ENCODE measurements at places on chromosomes 11 and 22.

DNA sequence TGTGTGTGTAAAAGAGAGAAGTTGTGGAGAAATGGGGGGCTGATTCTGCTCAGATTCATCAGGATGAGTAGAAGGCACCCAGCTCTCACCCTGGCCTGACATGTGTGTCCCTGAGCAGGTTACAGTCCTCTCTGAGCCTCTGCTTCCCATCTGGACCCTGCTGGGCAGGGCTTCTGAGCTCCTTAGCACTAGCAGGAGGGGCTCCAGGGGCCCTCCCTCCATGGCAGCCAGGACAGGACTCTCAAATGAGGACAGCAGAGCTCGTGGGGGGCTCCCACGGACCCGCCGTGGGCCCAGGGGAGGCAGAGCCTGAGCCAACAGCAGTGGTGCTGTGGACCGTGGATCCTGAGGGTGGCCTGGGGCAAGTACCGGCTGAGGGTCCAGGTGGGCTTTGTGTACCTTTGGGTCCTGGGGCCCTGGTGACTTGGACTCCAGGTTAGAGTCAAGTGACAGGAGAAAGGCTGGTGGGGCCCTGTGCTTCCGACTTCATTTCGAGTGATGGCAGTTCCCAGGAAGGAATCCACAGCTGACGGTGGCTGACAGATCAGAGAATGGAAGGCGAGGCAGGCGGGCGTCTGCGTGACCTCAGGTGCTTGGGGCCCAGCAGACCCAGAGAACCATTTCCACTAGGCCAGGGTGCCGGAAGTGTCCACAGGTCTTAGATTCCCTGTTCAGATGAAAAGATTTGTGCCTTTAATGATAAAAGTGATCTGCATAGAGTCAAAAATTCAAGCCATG is 21.9 kb downstream of the NEAT1 start:
- DNase-seq = no peak

- DNase-seq = no peak
Measured at GRCh38 chr11:102914238-102915043, 39.7 kb upstream of the MMP12 start.

- no peak for DNase-seq
Measured at GRCh38 chr11:114172055-114172861, 112.7 kb downstream of the ZBTB16 start.

DNA sequence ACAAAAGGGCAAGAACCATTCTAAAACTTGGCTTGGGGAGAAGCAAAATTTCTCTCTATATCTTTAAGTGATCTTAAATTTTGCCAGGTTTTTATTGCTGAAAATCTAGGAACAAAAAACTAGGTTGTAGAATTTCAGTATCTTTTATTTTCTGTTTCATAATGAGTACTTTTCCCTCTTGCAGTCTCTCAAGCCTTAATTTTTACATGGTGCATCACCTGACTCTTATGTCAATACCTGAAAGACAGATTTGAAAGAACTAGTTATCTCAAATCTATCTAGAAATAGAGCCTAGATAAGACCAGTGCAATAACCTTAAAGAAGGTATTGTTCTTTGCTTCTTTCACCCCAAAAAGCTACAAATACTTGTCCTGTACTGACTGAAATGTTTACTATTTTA is 122.1 kb downstream of the TRIM44 start:
- DNase-seq = no peak

DNA sequence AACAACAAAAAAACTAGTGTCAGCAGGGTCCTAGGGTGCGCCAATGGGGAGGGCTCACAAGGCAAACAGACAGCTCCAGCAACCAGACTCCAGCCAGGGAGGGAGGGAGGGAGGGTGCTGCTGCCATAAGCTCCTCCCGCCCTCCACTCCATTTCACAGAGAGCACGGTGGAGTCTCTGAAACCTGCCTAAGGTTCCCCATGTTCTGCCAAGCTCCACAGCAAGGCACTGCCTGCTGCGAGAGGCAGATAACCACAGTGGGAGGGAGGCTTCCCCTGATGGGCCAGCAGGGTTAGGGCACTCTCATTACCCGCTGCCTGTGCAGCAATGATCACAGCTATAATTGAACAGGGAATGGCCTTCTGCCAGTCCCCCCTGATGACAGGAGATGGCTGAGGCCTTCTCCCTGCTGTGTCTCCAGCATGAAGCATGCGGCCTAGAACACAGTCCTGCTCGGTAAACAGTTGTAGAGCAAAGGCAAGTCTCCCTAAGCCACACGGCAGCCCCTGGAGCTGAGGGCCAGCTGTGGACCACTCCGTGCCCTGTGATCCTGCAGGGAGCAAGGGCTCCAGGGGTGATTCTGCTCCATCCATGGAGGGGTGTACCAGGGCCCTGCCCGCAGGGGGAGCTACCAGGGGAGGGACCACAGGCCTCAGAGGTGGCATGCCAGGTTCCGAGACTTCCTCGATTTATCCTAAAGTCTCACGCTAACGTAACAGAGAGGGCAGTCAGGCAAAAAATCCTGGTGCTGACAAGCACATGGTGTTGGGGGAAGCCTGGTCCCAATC is 42.9 kb downstream of the PC start:
- DNase-seq = no peak

GRCh38 chr11:91978747-91979146 is 245.9 kb upstream of the FAT3 start:
- no peak for DNase-seq

DNA sequence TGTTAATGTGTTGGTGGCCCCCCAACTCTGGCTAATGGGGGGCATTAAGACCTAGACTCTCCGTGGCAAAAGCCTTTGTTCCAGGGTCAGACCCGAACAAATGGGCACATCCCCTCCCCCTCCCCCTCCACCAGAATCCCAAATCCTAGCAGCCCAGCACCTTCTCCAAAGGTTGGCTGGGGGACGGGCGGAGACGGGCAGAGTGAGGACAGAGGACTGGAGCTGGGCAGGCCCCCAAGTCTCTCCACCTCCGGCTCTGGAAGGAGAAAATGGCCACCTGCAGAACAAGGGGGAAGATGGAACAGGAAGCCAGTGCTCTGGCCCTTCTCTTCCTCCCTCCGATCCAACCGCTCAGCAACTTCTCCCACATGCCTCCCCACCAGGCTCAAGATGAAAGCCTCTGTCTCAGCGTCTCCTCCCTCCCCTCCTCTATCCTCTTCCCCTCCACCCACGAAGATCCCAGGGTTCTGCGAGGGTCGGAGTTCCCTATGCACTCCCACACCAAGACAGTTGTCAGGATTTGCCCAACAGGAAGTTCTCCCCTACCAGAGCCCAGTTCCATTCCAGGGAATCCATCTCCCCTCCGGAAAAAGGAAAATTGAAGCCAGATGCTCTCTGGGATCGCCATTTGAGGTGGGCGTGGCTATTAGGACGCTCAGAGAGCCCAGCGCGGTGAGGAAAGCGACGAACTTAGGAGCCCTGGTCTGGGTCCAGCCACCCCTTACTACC is 20.1 kb downstream of the ADA2 start:
- DNase-seq = peak; percentile 89

- no peak for DNase-seq
Measured at GRCh38 chr11:74015919-74016684, 7.2 kb upstream of the UCP3 start.

DNA sequence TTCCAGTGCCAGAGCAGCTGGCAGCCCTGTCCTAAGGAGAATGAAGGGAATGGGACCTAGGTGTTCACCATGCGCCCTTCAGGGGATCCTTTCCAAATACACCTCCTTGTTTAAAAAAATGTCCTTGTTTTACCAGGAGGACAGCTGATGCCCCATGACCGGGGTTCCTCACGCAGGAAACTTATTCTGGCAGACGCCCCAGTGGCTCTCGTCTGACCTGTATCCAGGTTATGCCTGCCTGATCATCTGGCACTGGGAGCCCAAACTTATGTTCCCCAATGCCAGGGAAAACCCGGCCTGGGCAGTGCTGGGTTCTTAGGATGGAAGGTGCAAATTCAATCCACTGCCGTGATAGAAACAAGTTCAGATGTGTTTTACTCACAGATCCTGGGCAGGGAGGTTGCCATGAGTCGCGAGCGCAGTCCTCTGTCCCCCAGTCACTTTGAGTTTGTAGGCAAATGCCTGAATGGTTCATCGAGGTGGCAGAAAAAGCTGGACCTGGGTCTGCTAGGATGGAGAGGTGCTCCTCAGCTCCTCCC is 31.5 kb downstream of the MOV10L1 start:
- DNase-seq = no peak

GRCh38 chr11:84524422-84525051 is 1102.6 kb downstream of the DLG2 start:
- no peak for DNase-seq

GRCh38 chr11:47317064-47317828 is 35.3 kb downstream of the MYBPC3 start:
- DNase-seq = no peak

- no peak for DNase-seq
Measured at GRCh38 chr22:36183446-36183845, 18.2 kb downstream of the APOL4 start.

DNA sequence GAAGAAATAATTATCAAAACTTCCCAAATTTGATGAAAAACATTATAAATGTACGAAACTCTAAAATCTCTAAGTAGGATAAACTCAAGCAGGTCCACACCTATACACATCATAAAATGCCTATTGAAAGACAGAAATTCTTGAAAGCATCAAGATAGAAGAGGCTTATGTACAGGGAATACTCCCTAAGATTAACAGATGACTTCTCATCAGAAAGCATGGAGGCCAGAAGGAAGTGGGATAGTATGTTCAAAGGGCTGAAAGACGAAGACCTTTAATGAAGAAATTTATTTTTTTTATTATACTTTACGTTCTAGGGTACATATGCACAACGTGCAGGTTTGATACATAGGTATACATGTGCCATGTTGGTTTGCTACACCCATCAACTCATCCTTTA is 45.3 kb upstream of the KCNA4 start:
- DNase-seq = no peak

DNA sequence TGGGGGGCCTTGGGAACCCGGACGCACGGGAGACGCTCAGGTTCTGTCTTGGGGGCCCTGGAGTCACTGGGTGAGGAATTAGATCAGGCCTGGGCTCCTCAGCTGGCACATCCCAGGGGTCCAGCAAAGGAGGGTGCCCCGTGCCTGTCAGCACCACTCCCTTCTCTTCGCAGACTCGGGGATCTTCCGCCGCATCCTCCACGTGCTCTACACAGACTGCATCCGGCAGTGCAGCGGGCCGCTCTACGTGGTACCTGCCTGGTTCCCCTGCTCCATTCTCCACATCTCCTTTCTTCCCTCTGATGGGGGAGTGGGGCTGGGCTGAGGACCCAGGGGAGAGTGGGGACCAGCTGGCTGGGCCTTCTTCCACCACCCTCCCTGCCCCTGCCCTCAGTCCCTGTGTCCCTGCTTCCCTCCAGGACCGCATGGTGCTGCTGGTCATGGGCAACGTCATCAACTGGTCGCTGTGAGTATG is 6.7 kb upstream of the TAGLN start:
- DNase-seq = no peak

DNA sequence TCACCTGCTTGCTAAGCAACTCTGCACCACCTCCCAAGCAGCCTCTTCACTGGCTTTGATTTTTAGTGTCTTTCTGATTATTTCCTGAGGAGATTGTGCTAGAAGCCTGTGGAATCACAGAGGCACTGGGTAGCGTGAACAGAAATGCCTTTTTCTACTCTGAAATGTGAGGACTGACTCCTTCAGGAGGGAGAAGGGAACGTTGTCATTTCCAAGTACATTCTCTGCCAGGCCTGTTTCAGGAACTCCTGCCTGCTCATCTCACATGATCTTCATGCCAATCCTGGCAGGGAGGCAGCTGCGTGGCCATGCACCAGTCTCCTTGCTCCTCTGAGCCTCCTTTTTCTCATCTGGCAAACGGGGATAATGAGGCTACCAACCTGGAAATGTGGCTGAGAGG is 49.8 kb upstream of the PRDM11 start:
- DNase-seq = no peak

- peak; percentile 96 for DNase-seq
Measured at GRCh38 chr11:112961146-112961668, at the start of gene NCAM1. NCAM1 (plus strand) TSS chr11:112961420.

DNA sequence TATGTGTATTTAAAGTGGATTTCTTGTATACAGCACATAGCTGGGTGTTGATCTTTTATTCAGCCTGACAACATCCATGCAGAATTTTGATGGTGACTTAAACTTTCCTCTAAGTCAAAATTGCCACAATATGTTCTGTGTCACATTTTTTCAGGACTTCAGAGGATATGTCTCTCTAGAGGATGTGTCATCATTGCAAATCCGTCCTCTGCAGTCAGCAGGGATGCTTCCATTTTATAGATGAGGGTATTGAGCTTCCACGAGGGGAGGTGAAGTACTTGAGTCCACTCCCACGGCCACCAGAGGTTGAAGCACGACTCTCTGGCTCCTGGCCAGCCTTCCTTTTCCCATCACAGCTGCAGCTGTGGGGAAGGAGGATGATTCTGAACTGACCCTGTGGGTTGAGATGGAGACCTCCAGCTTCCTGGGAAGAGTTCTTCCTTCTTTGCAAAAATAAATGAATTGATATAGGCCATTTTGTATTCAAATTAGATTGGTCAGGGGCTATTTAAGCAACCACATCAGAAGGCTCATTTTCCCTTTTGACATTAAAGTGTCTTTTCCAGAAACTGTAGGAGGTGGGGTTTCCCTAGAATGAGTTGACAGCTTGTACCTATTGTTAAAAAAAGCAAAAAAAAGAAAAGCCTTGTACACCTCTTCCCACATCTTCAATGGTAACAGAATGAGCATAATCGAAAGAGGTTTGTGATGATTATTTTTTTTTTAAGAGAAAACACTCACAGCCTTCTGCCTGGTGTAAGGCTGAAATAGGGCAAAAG is 55.2 kb upstream of the MYEOV start:
- no peak for DNase-seq

DNA sequence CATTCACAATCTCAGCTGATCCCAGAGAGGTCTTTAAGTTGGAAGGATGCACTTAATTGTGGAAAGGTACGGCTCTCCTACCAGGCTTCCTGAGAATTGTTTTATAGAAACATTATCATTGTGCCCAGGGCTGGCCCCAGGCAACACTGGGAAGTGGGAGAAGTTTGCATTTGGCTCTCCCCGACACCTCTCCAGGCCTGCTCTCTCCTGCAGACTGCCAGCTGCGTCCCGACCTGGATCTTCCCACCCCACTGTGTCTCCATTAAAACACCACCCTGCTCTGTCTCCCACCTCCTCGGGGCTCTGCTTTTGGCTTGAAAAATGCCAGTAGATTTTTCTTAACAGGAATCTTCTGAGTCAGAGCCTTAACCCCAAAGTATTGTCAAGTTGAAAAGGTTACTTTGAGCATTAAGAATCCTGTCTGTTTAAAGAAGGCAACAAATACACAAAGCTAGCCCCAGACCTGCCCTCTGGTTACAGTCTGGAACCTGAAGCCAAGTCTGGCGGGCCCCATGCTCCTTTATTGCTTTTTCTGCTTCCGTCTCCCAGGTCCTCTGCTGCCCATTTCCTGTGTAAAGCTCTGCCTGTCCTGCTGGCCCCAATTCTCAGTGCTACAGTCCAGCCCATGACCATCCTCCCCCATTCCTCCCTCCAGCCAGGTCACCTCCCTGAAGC is 530.2 kb downstream of the SOX6 start:
- no peak for DNase-seq

Data from right hindlimb (tissue), 1 donor.